ENCODE measurements at places on chromosomes 3 and 15.

DNA sequence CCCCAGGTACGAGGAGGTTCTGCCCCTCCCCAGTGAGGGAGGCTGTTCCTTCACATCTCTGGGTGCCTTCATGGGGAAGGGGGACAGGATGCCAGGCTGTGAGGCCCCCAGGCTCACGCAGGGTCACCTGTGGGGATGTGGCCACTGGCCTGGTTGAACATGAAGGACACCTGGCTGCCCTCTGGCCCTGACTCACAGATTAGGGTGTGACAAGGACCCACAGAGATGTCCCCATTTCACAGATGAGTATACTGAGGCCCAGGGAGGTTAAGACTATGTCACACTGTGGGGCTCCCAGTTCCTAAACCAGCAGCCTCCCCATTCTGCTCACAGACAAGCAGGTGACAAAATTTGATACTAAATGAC, 42.4 kb downstream of the PCSK6 start:
- no peak for DNase-seq

DNA sequence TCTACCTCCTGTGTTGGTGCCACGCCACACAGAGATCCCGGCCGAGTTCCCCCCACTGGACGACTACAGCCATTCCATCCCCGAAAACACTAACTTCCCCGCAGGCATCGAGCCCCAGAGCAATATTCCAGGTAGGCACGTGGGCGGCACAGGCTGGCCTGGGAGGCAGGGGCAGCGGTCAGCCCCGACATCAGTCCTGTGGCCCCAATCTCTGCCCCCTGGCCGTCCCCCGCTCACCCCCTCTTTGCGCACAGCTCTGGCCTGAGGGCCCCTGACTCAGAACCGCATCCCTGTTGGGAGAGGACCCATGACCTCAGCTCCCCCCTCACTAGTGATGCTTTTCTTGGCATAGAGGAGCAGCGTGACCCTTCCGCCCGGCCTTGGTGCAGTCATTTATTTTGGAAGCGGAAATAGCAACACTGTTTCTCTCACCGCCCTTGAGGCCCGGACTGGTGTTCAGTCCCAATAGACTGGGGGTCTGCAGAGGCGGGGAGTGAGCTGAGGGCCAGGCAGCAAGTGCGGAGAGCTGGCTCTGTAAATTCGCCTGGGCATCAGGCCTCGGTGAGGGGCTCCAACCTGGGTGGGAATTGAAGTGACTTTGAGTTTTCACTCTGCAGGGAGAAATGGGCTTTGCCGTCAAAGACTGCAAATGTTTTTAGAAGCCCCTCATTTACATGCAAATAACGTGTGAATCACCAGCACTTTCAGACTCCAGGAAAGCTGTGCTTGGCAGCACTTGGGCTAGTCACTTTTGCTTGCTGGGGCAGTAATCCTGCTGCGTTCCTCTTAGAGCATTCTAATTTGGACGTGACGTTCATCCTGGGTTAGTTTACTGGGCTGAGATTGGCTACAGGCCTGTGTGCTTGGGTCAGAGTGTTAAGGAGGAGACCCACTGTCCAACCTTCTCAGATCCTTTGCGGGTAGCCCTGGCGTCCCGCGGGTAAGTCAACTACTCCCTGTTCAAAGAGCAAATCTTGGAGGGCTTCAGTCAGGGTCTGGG, 88.9 kb downstream of the AAGAB start:
- no peak for DNase-seq

DNA sequence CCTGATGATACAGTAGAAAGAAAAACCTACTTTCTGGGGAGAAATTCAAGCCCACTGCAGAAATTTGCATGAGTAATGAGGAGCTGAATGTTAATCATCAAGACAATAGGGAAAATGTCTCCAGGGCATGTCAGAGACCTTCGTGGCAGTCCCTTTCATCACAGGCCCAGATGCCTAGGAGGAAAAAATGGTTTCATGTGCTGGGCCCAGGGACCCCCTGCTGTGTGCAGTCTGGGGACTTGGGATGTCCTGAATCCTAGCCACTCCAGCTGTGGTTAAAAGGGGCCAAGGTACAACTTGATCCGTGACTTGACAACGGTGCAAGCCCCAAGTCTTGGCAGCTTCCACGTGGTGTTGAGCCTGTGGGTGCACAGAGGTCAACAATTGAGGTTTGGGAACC, 10.3 kb upstream of the EIF5A2 start:
- DNase-seq = no peak

GRCh38 chr3:25900161-25900560, 110.3 kb downstream of the OXSM start:
- no peak for DNase-seq

- no peak for DNase-seq
Measured at GRCh38 chr15:29403772-29404171, 134.2 kb upstream of the NSMCE3 start.

GRCh38 chr15:96325541-96326327, 4.8 kb upstream of the NR2F2 start:
- no peak for DNase-seq

- no peak for DNase-seq
Measured at GRCh38 chr3:133412183-133413132, 12.6 kb downstream of the BFSP2 start.

GRCh38 chr3:141087076-141087777, 36.1 kb downstream of the SPSB4 start:
- DNase-seq = no peak

DNA sequence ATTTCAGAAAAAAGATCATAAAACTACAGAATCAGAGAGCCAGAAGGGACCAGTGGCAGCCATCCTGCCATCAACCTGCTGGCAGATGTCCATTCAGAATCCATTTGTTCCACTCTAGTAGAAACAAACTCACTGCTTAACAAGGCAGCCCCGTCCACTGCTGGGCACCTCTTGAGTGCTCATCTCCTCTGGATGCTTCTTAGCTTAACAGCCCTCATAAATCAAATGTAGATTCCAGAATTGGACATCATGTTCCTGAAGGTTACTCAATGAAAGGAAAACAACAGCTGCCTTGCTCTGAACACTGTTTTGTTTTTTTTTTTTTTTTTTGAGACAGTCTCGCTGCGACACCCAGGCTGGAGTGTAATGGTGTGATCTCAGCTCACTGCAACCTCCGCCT, 37.3 kb downstream of the ABCC5 start:
- no peak for DNase-seq

GRCh38 chr3:50242851-50243542, 7.0 kb downstream of the GNAI2 start:
- DNase-seq = no peak

DNA sequence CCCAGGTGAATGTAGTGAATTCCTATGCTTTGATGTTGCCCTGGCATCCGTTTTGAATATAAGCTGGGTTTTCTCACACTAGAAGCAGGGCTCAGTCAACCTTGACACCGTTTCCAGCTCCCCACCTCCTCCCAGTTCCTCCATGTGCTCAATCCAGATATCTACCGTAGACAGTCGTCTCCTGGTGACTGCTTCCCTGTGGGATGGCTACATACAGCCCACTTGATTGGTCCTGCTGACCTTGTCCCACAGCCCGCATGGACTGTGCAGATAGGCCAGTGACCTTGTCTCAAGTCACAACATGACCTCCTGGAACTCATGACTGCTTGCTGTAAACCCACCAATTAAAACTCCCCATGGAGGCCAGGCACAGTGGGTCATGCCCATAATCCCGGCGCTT, 8.1 kb downstream of the SEMA7A start:
- peak; percentile 32 for DNase-seq

GRCh38 chr15:91368611-91369010, 268.6 kb downstream of the SV2B start:
- no peak for DNase-seq

DNA sequence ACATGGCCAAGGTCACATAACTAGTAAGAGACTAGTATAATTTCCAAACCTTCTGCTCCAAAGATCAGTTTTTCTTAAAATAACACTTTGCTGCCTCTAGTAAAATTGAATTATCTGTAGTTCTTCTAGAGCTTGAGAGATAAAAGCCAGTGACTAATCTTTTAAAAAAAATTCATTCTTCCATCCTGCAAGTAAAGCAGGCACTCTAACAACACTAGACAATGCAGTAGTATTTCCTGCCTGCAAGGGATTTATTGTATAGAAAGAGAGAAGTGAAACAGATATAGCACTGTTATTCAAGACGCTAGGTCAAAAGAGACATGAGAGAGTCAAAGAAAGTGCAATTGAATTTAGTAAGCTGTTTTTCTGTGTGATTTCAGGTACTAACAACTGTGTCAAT, 159.5 kb upstream of the TBC1D5 start:
- no peak for DNase-seq

GRCh38 chr3:55651011-55651410, 163.9 kb upstream of the WNT5A start:
- no peak for DNase-seq

DNA sequence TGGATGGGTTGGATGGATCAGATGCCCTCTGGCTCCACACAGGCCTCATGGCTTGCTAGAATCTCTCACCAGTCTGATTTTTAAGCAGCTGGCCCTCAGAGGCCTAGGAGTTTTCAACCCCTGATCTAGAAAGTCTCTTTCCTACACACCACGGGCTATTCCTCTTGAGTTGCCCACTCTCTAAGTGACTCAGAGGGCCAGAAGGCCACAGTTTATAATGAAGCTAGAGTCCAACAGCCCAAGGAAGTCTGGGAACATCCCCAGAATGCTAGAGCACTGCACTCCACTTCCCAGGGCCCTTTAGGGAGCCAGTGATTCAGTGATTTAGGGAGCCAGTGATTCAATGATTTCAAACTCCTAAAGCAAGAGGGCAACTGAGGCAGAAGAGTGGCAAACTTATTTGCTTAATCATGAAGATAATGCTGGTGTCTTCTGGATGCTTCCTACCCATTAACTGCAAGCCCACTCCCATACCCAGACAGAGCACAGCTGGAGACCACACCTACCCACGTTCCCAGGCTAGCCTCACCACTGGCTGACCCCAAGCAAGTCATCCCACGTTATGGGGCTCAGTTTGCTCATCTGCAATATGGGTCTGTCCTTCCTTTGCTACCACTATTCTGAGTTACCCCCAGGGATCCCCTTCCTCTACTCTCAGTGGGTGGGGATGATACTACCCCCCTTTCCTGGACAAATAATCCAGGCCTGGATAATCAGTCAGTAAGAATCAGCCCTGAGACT, 36.7 kb downstream of the ABTB1 start:
- DNase-seq = no peak

GRCh38 chr3:40047406-40047805, 238.0 kb downstream of the MYRIP start:
- no peak for DNase-seq

DNA sequence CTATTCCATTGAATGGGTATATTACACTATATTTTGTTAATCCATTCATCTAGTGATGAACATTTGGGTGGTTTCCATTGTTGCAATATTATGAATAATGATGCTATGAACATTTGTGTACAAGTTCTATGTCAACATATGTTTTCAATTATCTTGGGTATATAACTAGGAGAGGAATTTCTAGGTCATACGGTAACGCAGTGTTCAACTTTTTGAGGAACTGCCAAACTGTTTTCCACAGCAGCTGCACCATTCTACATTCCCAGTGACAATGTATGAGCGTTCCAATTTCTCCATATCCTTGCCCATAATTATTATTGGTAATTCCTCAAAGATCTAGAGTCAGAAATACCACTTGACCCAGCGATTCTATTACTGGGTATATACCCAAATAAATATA, 24.1 kb upstream of the RORA start:
- DNase-seq = no peak

DNA sequence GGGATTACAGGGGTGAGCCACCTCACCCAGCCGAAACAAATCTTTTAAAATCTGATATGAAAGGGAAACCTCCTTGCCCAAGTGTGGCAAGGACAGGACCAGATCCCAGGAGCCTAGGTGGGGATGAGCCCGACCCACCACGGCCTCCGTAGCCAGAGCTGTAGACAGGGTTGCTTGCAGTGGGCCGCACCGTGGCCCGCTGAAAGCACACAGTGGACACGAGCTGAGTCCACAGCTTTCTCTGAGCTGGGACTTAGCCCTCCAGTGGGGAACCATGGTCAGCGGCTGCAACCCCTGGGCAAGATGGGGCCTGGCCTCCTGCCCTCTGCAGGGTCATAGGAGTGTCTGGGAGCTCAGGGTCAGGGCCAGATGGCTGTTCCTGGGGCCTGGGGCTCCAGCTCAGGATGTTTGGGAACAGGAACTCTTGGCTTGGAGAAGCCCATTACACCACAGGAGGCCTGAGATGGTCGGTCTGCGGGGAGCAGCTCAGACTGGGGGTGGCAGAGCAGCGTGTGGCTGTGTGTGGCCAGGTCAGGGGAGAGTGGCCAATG, 24.7 kb downstream of the GP9 start:
- no peak for DNase-seq

DNA sequence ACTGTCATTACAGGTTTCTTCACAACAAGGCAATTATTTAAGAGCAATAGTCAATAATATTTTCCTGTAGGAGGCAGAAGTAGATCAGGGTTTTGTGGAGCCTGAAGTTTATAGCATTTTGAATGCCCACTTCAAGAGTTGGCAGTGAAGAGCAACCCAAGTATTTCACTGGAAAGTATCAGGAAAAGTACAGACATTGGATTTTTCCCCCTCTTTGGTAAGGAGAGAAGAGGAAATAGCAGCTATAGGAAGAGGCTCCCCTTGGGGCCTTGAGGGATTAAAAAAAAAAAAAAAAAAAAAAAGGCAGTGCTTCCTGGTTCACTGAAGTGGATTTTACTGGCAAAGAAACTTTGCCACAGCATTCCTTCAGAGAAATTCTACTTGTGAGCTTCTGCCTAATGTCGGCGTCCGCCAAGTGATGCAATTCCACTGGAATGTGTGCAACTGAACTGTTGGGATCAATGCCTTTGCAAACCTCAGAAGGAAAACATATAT, 5.7 kb upstream of the CNTN6 start:
- DNase-seq = no peak
